ENCODE measurements at places on chromosomes 16 and 17.

GRCh38 chr16:28905229-28905754, 19.7 kb downstream of the RABEP2 start:
- no peak for DNase-seq

DNA sequence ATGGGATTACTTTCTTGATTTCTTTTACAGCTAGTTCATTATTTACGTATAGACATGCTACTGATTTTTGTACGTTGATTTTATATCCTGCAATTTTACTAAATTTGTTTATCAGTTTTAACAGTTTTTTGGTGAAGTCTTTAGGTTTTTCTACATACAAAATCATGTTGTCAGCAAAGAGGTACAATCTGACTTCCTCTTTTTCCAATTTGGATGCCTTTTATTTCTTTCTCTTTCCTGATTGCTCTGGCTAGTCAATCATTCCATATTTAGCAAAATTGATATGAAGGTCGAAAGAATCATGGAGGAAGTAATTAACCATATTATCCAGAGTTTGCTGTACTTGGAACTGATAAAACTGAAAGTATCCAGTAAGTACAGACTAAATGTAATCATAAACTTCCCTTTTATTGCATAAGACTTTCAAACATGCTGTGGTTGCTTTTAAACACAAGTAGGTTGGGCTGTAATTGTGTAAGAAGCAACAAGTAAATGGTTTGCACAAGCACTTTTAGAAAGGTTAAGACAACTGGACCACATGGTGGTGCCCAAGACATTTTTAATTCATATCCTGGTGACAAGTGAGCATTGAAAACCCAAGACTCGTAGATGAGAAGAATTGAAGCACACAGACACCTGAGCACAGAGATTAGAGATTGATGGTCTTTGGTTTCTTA, 8.4 kb downstream of the GDE1 start:
- no peak for DNase-seq

DNA sequence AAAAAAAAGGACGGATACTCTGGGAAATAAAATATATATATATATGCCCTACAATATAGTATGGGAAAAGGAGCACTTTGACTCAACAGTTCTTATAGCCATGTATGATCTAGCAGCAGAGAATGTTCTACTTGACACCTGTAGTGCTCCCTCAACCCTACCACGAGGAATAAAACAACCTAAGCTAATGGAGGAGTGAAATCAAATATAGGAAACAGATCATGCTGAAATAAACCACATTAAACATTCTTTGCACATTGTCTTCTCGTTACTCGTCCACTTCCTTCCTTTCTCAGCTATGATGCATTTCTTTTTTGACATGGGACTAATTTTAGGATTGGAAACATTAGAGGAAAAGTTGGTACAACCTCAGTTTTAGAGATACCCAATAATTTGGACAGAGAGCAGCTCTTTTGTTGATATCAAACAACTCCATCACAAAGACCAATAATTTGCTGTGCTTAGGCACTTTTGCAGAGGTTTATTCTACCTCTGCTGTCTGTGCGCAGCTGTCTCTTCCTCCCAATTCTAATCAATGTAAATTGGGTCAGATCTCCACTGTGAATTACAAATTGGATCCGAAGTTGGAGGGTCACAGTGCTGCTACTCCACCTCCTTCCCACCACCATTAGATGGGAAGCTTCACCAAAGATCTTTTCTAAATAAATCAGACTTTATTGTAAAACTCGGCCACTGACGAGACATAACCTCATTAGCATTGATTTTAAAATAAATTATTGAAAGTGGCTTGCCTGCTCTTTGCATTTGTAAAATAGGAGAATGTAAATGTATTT, 65.8 kb downstream of the SNX11 start:
- no peak for DNase-seq

- no peak for DNase-seq
Measured at GRCh38 chr17:51298508-51299371, 38.4 kb downstream of the UTP18 start.

DNA sequence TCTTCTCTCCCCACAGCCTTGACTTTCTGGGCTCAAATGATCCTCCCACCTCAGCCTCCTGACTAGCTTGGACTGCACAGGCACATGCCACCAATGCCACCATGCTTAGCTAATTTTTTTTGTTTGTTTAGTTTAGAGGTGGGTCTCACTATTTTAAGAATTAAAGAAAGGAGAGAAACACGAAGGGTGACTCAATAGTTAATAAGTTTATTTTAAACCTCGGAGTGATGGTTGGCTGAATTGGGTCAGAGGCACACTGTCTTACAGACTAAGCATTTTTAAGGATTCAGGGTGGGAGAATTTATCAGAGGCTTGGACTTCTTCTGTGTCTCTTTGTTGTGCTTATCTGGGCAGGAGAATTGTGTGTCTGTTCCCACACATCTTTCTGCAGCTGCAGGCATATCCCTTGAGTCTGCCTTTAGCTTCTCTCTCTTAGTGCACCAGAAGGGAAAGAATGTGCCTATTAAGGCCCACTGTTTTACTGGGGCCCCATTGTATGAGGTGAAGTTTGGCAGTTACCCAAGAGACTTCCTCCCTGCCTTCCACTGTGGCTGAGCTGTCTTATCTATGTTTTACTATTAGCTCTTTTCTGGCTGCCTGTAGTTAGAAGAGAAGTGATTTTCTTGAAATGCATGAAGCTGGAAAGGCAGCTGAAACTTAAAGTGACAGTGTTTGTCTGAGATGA, 2172.0 kb downstream of the TP53TG3F start:
- no peak for DNase-seq

DNA sequence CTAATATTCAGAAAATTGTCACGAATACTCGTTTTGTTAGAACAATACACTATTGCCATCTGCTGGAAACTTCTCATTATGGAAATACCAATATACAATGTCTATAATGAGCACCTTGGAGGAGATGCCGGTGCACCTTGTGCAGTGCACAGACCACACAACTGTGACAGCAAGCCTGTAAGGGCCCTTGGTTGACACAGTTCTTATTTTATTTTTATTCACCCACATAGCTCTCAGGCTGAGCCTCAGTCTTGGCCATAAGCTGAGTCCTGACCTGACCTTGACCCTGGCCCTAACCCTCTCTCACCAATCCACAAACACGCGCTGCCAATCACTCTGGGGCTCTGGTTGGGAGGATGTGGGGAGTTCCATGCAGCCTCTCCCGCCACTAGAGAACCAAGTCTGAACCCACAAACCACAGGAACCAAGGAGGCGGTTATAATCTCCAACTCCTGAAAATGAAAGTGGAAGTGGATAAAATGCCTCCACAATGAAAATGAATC, 7.6 kb downstream of the AIPL1 start:
- peak; percentile 73 for DNase-seq

DNA sequence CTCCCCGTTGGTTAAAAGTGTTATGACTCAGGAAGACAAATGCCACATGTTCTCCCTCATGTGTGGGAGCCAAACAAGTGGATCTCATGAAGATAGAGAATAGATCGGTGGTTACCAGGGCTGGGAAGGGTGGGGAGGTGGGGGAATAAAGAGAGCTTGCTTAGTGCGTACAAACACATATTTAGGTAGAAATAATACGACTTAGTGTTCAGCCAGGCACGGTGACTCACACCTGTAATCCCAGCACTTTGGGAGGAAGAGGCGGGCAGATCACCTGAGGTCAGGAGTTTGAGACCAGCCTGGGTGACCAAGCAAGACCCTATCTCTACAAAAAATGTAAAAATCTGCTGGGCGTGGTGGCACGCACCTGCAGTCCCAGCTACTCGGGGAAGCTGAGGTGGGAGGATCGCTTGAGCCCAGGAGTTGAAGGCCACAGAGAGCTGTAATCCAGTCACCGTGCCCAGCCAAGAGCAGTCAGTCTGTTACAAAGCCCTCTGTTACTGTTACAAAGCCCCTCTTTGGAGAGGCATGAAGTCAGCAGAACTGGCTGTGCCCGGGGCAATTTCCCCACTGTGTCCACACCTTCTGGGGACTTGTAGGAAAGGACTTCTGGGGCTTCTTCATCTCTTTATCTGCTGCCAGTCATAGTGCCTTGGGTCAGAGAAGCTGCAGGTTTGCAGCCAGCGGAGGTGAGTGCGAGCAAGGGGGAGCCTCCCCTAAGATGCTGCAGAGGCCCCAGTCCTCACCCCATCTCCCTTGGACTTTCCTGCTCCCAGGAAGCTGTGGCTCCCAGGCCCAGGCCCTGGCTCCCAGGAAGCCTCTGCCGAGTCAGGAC, 4.3 kb upstream of the ALDH3A1 start:
- DNase-seq, result no peak

DNA sequence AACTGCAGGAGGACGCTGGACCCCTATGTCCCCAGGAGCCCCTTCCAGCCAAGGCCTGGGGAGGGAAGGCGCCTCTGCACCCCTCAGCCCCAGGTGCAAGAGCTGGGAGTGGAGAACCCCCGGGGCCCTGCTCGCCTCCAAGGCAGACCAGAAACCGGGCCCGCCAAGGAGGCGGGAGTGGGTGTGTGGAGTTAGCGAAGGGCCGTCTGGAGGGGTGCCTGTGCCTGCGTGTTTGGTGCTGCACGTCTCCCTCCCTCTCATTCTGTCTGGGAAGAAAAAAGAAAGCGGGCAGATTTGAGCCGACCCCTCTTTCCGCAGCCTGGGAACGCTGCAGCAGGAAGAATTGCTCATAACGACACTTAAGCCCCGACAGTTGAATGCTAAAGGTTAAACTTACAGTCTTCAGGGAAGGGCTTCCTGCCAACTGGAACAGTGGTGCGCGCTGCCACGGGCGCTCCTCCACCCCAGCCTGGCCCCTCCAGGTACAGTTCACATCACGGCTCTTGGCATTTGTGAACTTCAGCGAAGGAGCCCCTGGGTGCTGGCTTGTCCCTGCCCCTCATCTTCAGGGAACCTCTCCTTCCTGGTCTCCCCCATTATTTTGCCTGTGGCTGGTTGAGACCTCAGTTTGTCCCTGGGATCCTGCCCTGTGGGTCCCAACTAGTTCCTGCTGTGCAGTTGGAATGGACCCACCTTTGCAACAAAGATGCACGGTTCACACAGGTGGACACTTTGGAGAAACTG, 19.2 kb upstream of the ZFHX3 start:
- DNase-seq, result no peak

- DNase-seq, result no peak
Measured at GRCh38 chr16:17374668-17375255, 96.0 kb downstream of the XYLT1 start.

GRCh38 chr17:76122431-76123190, 18.4 kb downstream of the FOXJ1 start:
- no peak for DNase-seq

- DNase-seq, result no peak
Measured at GRCh38 chr17:28395968-28396367, 10.0 kb downstream of the SLC46A1 start.

DNA sequence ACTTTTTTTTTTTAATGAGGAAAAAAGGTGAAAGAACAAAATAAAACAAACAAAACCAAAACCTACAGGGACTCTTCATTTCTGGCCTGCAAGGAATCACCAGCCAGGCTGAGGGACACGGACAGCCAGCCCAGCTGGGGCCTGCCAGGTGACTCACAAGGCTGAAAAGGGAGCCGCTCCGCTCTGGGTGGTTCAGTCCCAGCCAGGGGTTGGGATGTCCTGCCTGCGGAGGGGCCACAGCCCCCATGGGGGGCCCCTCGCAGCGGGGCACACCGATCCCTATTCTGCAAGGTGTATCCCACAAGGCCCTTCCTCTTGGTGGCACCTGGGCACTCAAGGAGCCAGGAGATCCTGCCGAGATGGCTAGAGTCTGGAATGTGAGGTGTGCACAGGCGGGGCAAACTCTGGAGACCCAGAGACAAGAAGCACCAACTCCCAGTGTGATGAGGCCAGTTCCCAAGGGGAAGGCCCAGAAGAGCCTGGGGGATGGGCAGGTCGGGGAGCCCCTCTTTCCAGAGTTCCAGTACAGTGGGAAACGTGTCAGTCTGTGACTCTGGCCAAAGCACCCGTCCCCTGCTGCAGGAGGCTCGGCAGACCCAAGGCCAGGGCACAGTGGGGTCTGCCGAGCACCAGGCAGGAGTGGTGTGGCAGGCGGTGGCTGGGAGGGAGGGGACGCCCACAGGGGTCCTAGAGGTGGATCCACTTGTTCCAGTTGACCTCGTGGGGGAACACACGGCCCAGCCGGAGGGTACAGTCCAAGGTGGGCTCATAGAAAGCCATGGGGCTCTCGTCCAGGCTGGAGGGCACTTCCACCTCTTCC, 58.9 kb downstream of the IL21R start:
- DNase-seq, result no peak
